ENCODE measurements at places on chromosomes 3 and 15.

- no peak for DNase-seq
These were observed 3.1 kb upstream of the HLTF start for GRCh38 chr3:149089395-149089794.

GRCh38 chr15:38670128-38671005 lies 105.8 kb upstream of the RASGRP1 start:
- no peak for DNase-seq

- DNase-seq = no peak
These were observed 28.6 kb downstream of the FAM174B start for GRCh38 chr15:92627014-92627413.

DNA sequence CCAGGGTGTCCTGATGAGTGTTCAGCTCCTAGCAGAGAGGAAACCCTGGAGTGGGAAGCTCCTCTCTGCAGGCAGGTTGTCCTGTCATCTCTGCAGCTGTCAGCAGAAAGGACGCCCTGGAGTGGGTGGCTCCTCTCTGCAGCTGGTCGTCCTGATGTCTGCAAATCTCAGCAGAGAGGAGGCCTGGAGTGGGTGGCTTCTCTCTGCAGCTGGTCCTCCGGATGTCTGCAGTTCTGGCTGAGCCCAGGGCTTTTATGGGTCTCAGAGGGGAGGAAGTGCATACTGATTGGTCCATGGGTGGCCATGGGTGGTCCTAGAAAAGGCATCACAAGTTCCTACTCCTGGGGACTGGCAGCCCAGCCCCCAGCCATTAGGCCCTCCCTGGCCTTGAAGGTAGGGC lies 102.6 kb upstream of the BNIP2 start:
- DNase-seq = peak; percentile 0

- peak; percentile 89 for DNase-seq
These were observed 2.2 kb downstream of the MAPK6 start for GRCh38 chr15:52021128-52021671.
